ENCODE measurements at places on chromosomes 1 and 21. TPM values are rescaled to one million over a fixed set of nuclear protein-coding genes. Genes with fewer than 3 reads are reported as not detected.

HSD3B1 gene
- total RNA-seq: not detected

GNAT2 gene
- total RNA-seq: 0.18 TPM

TDRD5 gene
- total RNA-seq: 0.02 TPM

PCAT6 gene
- total RNA-seq: 3.1 TPM

LIN28A gene
- not detected for total RNA-seq

CELA2A gene
- total RNA-seq: not detected

LDLRAD2 gene
- not detected for total RNA-seq

CRNN gene
- total RNA-seq: not detected

A3GALT2 gene
- not detected for total RNA-seq

CATSPERE gene
- total RNA-seq: not detected
